Activated CD4-positive, alpha-beta T cell treated with anti-CD3 and anti-CD28 coated beads, Interleukin-2, amount 50 U/mL, for 48 hours (primary cell): ENCODE measurements at places on chromosomes 4 and X.

DNA sequence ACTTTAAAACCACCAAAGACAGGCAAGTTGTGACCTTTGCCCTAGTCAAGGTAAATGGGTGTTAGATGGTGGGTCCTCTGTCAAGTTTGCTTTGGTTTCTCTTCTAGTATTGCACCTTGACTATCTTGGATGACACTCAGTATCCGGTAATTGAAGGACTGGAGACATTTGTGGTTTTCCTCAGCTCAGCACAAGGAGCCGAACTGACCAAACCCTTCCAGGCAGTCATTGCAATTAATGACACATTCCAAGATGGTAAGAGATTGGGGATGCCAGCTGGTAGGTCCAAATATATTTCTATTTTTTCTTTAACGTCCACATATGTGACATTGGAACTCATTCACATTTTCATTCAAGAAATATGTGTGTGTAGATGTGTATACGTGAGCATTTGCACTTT, 69.3 kb upstream of the ANXA3 start:
- DNase-seq: no peak

GRCh38 chr4:31737419-31737818, 1017.2 kb downstream of the PCDH7 start:
- no peak for DNase-seq

GRCh38 chrX:56813318-56813837, 84.3 kb downstream of the NBDY start:
- peak; percentile 40 for DNase-seq

GRCh38 chrX:130125091-130125874, 15.0 kb upstream of the ELF4 start:
- no peak for DNase-seq

DNA sequence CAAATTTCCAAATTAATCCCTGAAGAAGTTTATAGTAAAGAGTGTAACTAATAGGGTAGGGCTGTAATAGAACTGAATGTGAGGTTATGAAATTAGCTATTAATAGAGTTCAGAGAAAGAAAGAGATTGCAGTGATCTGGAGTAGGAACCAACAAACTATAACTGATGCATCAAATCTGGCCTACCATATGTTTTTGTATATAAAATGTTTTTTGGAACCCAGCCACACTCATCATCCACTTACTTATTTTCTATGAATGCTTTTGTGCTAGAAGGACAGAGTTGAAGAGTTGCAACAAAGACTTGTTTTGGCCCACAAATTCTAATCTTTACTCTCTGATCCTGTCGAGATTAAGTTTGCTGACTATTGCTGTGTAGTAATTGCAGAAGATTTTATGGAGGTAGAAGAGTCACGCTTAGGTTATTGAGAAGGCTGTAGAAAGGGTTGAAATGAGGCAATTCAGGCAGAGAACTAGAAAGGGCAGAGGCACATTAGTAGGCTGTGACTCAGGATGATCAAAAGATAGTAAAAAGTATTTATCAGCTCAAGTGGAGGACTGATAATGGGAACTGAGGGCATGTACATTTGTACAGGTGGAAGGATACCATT, 298.7 kb upstream of the EMCN start:
- no peak for DNase-seq

DNA sequence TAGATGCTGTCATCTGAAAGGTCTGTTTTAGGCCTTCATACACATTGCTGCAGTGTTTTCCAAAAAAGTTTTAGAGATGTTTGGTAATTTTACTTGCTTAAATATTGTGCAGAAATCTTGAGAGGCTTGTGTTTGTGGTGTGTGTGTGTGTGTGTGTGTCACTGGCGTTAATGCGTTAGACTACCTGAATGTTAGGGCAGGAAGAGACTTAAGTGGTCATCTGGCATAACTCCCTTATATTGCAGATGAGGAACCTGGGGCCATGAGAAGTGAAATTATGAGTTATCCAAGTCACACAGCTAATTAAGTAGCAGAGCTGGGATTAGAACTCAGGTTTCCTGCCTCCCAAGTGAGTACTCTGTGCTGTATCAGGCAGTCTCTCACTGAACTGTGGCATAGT, 1.4 kb downstream of the LSM6 start:
- DNase-seq: no peak

DNA sequence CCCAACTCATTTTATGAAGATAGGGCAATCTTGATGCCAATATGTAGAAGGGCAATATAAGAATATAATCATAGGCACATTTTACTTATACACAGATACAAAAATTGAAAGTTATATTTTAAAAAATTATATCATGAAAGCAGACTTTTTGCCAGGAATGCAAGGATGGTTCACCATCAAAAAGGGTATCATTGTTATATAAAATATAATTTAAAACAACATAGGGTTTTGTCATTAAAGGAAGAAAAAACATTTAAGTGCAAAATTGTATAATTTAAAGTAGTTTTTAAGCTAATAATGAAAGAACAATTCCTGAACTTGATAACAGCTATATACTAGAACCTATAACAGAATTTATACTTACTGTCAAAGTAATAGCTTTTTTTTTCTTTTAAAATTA, 15.9 kb downstream of the AREG start:
- DNase-seq: no peak

DNA sequence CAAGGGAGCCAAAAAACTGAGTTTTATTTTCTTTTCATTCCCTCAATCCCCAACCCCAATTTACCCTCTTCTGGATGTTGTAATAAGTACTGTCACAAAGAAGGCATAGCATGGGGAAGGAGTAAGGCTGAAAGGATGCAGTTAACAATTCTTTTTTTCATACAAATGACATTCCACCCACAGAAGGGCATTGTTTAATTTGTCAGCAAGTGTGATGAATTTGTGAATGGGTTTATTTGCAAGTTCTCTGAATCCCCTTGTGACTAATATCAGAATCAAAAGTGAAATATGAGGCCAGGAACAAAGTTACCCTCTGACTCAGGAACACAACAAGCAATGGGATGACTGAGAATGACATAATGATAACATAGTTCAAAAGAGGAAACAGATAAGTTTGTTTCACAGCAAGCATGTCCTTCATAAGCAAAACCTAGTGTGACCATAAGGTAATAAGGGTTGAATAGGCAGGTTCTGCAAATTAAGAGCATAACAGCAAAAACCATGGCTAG, 2.1 kb downstream of the GEMIN8 start:
- no peak for DNase-seq

GRCh38 chr4:173332021-173332487, 2.1 kb downstream of the HMGB2 start:
- DNase-seq: no peak

DNA sequence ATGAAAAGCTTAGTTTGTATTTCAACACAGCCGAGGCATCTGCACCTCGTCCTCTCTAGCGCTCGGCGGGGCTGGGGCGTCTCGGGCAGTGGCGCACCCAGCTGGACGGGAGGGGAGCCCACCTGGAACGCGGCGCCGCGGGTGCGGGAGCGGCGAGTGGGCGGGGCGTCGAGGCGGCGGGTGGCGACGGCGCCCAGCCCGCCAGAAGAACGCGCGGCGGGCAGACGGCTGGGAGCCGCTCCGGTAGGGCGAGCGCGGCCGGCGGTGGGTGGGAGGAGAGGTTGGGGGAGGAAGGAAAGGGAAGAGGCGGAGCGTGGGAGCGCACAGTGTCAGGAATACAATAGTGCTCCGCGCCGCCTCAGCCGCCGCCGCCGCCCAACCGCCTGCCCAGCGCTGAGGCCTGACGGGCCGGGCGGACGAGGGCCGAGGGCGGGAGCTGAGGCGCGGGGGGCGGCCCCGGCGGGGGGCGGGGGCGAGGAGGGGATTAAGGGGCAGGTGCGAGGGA, at the start of gene JADE3:
Gene JADE3 (plus strand): TSS at position 324 of the 505 bp plus-strand sequence. CDS start 72,474 bp downstream, outside the sequence.
- peak; percentile 18 for DNase-seq

- DNase-seq: no peak
Measured at GRCh38 chrX:73847991-73848390, 285.0 kb downstream of the CHIC1 start.

DNA sequence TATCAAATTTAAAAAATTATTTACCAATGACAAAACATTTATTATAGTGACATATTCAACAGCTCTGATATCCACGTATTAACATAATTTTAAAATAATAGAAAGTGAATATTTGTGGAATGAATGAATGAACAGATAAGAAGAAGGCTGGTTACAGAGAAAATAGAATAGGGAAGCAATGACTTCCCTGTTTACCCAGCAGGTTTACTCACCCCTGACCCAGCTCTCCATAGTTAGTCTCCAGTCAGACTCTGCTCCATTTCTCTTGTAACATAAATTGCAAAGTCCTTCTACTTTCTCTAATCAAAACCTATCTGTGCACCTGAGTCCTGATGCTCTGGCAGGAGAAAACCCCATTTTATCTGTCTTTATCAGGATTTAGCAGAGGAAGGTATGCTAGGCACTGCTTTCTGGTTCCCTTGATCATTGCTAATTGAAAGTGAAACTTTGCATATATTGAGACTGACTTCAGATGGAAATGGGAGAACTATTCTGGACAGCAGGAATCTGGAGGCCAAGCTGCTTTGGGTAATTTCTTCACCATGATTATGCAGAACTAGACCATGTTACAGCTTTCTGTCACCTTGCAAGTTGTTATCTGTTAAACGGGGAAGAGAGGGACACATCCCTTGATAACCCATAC, 363.0 kb downstream of the FAT4 start:
- no peak for DNase-seq

- no peak for DNase-seq
Measured at GRCh38 chr4:112099701-112100297, 45.5 kb upstream of the FAM241A start.

- DNase-seq: no peak
Measured at GRCh38 chr4:156677131-156677531, 294.5 kb downstream of the PDGFC start.

DNA sequence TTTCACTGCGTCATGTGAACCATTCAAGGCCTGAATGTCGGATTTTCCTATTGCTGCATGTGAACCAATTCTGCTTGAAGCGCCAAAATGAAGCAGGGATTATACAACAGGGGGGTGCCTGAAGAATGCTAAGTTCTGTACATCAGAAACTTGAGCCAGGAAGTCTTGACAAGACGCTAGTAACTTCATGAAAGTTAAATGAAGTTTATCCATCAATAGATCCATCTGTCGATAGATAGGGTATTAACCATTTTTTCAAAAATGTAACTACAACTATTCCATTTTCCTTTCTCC, 590 bp upstream of the NAF1 start:
- no peak for DNase-seq

DNA sequence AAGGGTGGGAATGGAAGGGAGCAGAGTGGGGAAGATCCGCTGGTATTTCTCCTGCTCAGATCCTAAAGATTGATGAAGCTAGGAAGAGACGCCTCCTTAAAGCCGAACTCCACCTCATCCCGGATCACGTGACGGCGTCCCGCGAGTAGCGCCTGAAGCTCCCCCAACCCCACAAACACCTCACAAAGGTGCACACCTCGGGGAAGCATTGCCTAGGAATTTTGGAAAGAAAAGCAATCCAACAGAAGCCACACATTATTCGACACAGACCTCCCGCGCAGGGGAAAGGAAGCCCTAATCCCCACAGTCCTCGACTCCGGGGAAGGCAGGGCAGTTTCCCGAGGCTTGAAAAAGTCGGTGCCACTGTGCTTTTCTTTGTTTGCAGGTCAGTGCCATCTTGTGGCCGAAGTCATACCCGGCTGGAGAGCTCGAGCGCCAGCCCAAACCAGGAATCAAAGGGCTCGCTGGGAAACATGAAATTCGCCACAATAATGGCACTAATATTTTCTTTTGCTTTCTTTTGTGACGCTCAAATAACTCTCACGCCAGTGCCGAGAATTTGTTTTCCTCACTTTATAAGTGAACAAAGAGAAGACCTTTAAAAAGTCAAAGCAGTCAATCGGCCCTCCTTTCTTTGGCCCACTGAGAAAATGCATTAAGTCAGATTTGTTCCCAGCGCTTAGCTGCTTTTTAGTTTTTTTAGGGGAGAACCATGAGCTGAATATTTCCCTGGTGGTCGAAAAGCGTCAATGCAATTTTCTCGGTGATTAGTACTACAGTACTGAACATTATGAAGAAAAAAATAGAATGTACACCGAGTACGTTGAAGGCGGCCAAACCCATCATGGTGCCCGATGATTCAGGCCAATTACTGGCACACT, at the start of gene NPY1R:
Gene NPY1R (minus strand): TSS at position 71 of the 881 bp plus-strand sequence. CDS start 6,042 bp downstream, outside the sequence.
- DNase-seq: peak; percentile 38

GRCh38 chr4:22345678-22346077, 170.2 kb downstream of the ADGRA3 start:
- no peak for DNase-seq

DNA sequence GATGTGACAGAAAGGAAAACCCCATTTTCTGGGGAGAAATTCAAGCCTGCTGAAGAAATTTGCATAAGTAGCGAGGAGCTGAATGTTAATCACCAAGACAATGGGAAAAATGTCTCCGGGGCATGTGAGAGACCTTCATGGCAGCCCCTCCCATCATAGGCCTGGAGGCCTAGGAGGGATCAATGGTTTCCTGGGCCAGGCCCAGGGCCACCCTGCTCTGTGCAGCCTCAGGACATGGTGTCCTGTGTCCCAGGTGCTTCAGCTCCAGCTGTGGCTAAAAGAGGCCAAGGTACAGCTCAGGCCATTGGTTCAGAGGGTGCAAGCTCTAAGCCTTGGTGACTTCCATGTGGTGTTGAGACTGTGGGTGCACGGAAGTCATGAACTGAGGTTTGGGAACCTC, 31.2 kb downstream of the ETDB start:
- no peak for DNase-seq

DNA sequence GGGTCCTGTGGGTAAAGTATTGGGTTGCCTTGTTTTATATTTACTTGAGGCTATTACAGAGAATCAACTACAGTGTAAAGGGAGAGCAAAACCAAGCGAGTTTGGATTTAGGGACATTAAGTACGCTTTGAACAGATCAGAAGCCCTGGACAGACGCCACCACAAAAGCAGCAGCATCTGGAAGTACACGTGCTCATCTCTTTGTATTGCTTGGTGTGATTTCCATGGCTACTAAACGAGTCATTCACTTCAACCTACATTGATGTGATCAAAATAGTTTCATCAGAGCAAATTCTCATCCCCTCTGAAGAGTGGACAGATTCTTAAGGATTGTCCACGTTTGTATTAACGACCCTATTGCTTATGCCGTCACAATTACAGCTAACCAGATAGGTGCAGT, 85.1 kb downstream of the SORBS2 start:
- no peak for DNase-seq

DNA sequence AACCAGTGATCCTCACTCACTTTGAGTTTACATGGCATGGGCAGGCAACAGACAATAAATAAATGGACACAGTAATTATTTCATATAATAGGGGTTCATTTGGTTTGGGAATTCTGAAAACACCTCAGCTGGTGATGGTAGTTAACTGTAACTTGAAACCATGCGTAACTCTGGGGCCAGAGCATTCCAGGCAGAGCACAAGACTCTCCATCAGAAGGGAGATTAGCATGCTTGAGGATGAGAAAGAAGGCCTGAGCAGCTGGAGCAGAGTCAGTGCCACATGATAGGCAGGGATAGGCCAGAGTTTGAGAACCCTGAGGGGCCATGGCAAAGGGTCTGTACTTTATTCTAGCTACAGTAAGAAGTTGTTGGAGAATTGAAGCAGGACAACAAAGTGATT, 56.3 kb upstream of the CXCL8 start:
- no peak for DNase-seq

- DNase-seq: no peak
Measured at GRCh38 chrX:121000589-121000988, 15.0 kb upstream of the CT47A1 start.

GRCh38 chrX:17192106-17192505, 182.9 kb upstream of the NHS start:
- DNase-seq: no peak

- no peak for DNase-seq
Measured at GRCh38 chr4:71210823-71211222, 128.0 kb upstream of the SLC4A4 start.

GRCh38 chrX:17713288-17713687, 24.0 kb upstream of the SCML1 start:
- DNase-seq: no peak

GRCh38 chr4:92814677-92815076, 510.9 kb downstream of the GRID2 start:
- no peak for DNase-seq

GRCh38 chr4:144658903-144659302, 12.9 kb downstream of the HHIP start:
- no peak for DNase-seq
